ENCODE measurements at places on chromosomes 12 and 14. TPM values are rescaled to one million over a fixed set of nuclear protein-coding genes. Genes with fewer than 3 reads are reported as not detected.
A peak's percentile ranks its signal among the peaks of the same experiment; 100 is the strongest.

DNA sequence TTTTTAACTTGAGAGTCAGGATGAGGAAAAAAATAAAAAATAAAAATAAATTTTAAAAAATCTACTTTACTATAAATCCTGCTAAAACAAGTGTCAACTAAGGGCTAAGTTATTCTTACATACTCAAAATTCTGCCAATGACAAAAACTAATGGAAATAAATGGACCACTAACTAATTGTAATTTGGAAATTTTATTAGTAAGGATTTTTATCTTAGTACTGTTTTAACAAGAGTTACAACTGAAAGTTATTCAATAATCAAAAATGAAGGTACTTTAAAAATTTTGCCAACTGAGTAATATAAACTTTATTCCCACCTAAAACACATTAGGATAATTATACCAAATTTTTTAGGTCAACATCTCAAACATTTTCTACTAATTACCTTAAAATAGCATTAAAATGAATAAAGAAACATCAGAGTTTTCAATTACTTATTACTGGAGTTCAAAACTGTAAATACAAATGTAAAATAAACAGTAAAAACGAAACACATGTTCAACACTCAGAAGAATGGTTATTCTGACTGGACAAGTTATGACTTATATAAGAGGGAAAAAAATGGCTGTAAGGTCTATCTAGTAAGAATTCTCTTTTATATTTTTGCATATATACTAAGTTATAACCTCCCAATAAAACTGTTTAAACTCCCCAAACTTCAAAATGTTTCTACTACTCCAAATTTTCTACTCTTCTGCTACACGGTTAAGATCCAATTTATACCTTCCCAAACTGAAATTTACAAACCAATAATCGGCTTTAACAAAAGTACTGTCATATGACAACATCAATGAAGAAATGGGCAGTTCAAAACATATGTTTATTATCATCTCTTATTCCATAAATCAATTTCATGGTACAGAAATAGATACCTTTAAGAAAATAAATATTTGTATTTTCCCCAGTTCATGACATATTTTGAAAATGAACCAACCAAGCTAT is 2.7 kb downstream of the HECTD1 start:
- peaks cover 17% of the 10 kb centered on the region for H3K4me1 ChIP-seq
- H3K36me3 ChIP-seq: no peaks in the 10 kb centered on the region
- peak overlapping the region; percentile 88 for H3K4me3 ChIP-seq

GRCh38 chr14:52550661-52551060 is 1.6 kb downstream of the TXNDC16 start:
- peak overlapping the region; percentile 94 for H3K27ac ChIP-seq
- H3K36me3 ChIP-seq: no peaks in the 10 kb centered on the region
- peak overlapping the region; percentile 95 for H3K4me3 ChIP-seq
- DNase-seq: no peak
- H3K27me3 ChIP-seq: peaks cover 10% of the 10 kb centered on the region
- peaks cover 8% of the 10 kb centered on the region for H3K4me1 ChIP-seq

Gene CCDC197
- total RNA-seq: not detected

DNA sequence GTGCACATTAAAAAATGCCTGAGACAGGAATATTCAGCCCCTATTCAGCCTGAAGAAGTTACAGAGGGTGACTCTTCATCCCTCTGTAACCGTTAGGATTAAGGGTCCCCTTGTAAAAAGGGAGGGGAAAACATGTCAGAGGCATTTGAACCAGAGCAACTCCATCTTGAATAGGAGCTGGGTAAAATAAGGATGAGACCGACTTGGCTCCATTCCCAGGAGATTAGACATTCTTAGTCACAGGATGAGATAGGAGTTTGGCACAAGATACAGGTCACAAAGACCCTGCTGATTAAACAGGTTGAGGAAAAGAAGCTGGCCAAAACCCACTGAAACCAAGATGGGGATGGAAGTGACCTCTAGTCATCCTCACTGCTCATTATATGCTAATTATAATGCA is 19.9 kb upstream of the MDM1 start:
- no peak overlapping the region for H3K4me3 ChIP-seq
- peak overlapping the region; percentile 21 for H3K27ac ChIP-seq
- DNase-seq: no peak
- no peaks in the 10 kb centered on the region for H3K27me3 ChIP-seq
- peaks cover 14% of the 10 kb centered on the region for H3K4me1 ChIP-seq
- no peaks in the 10 kb centered on the region for H3K36me3 ChIP-seq

- peak overlapping the region; percentile 71 for H3K4me3 ChIP-seq
- no peak for DNase-seq
- H3K27ac ChIP-seq: peak overlapping the region; percentile 100
- no peaks in the 10 kb centered on the region for H3K36me3 ChIP-seq
- H3K27me3 ChIP-seq: peaks cover 16% of the 10 kb centered on the region
Measured at GRCh38 chr12:49672301-49673217, 34.6 kb downstream of the FMNL3 start.
